Activated CD8-positive, alpha-beta memory T cell treated with anti-CD3 and anti-CD28 coated beads for 1 hour (primary cell): ENCODE measurements at places on chromosomes 4 and X.

GRCh38 chr4:78379040-78379439 lies 172.5 kb upstream of the ANXA3 start:
- no peak for DNase-seq

- no peak for DNase-seq
Observed at GRCh38 chrX:2263203-2263602, 237.6 kb downstream of the DHRSX start.

- no peak for DNase-seq
Observed at GRCh38 chrX:46407036-46407752, 138.0 kb downstream of the ZNF674 start.

GRCh38 chr4:86556791-86557415 lies 37.2 kb upstream of the PTPN13 start:
- DNase-seq, result no peak
